ENCODE measurements at places on chromosomes 3 and 15.

DNA sequence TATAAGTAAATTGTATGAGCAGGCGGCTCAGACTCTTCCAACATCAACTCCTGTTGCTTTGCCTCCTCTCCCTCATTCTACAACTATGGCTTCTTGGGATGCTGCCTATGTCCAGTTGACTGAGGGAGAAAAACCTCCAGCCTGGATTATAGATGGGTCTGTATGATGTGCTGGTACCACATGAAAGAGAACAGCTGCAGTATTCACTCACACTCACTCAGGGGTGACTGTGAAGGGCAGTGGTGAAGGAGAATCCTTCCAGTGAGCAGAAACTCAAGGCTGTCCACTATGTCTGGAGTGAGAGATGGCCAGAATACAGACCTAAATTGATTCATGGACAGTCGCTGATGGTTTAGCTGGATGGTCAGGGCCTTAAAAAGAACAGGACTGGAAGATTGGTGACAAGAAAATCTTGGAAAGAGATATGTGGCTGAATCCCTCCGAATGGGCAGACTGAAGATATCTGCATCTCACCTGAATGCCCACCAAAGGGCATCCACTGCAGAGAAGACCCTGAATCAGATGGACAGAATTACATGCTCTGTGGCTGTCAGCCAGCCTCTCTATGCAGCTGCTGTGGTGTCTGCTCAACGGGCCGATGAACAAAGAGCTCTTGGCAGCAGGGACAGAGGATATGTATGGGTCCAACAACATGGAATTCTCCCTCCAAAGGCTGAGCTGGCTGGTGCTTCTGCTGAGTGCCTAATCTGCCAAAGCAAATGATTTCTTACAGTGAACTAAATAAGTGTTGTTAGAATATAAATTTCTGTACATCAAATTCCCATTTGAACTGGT, 1.9 kb upstream of the BCL2L10 start:
- no peak overlapping the region for H3K4me3 ChIP-seq
- H3K36me3 ChIP-seq = no peaks in the 10 kb centered on the region
- no peak for DNase-seq
- H3K4me1 ChIP-seq = peaks cover 11% of the 10 kb centered on the region

- H3K27ac ChIP-seq = no peak overlapping the region
- H3K36me3 ChIP-seq = no peaks in the 10 kb centered on the region
- no peaks in the 10 kb centered on the region for H3K27me3 ChIP-seq
- H3K4me1 ChIP-seq = no peaks in the 10 kb centered on the region
- no peak for DNase-seq
These were observed 280.5 kb downstream of the TBL1XR1 start for GRCh38 chr3:176916777-176917176.

DNA sequence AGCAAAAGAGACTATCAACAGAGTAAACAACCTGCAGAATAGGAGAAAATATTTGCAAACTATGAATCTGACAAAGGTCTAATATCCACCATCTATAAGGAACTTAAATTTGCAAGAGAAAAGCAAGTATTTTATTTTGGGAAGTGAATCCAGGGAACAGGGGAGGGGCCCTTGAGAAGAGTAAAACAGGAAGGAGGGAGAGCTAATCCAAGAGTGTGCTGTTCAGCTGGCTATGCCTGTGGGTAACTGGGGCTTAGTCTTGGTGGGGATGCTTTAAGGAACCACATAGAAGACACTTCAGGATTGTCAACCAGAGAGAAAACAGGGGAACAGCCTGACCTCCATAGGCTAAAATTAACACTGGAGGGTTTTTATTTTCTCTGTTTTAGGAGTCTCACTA, 3.9 kb upstream of the HHLA2 start:
- DNase-seq = no peak
- H3K4me3 ChIP-seq = no peak overlapping the region
- H3K27ac ChIP-seq = no peak overlapping the region
- no peaks in the 10 kb centered on the region for H3K36me3 ChIP-seq

GRCh38 chr3:171163101-171164066, 136.9 kb upstream of the SLC2A2 start:
- no peak overlapping the region for H3K4me3 ChIP-seq
- H3K4me1 ChIP-seq = no peaks in the 10 kb centered on the region
- no peak overlapping the region for H3K27ac ChIP-seq
- H3K27me3 ChIP-seq = no peaks in the 10 kb centered on the region
- H3K36me3 ChIP-seq = no peaks in the 10 kb centered on the region

GRCh38 chr15:40633178-40633577, 39.1 kb downstream of the KNL1 start:
- H3K4me3 ChIP-seq = no peak overlapping the region
- no peak for DNase-seq

- H3K4me1 ChIP-seq = no peaks in the 10 kb centered on the region
- no peaks in the 10 kb centered on the region for H3K27me3 ChIP-seq
- no peak overlapping the region for H3K4me3 ChIP-seq
- no peak overlapping the region for H3K27ac ChIP-seq
- DNase-seq = no peak
These were observed 844.3 kb downstream of the SI start for GRCh38 chr3:164233951-164234350.

DNA sequence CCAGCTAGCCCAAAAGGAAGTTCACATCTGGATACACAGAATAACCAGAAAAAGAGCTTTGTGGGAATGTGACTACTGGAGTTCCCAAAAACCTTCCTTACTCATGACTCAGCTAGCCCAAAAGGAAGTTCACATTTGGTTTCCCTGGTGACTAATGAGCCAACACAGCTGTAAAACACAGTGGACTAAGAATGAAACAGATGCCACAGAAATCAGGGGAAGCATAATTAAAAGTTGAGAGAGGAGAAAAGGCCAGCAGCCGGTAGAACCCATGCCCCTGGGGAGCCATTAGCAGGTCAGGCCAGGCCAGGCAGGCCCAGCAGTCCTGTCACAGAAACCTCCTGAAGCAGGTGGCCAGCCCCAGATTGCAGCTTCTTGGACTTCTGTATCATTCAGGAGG, 130.3 kb downstream of the GHSR start:
- no peak overlapping the region for H3K4me3 ChIP-seq
- peaks cover 35% of the 10 kb centered on the region for H3K4me1 ChIP-seq

Data from upper lobe of left lung (tissue), 6 donors.